Left forelimb (tissue), 1 donor: ENCODE measurements at places on chromosomes 5 and 9.

DNA sequence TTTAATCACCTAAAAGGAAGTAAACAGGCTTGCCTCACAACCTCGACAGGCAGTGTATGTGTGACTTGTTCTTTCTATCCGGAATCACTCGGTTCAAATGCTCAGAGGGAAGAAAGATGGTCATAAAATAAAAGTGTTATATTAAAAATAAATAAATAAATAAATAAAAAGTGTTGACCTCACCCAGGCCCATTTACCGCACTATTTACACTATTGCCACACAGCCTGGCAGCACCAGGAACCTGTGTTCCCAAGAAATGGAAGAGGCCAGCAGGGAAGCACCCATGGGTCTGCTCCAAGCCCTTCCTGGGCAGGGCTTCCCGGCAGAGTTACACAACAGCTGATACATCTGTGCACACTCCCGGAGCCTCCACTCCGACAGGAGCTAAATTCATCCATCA is 127.9 kb downstream of the EFNA5 start:
- no peak for DNase-seq

DNA sequence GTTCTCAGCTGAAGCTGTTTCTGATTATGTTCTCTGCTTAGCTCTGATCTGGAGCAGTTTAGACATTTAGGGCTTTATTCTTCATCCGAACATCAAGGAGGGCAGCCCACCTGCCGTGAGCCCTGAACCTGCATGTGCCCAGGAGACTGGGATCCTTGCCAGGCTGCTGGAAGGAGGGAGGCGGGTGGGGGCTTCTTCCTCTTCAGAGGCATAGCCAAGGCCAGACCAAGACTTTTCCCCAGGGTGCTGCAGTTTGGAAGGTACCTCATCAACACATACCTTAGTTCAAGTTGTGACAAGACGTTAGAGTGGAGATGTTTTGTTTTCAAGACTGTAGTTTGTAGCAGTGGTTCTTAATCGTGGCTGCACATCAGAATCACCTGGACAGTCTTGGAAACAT is 64.9 kb downstream of the RALGPS1 start:
- DNase-seq: no peak

GRCh38 chr5:38667499-38667776 is 111.0 kb upstream of the LIFR start:
- no peak for DNase-seq

DNA sequence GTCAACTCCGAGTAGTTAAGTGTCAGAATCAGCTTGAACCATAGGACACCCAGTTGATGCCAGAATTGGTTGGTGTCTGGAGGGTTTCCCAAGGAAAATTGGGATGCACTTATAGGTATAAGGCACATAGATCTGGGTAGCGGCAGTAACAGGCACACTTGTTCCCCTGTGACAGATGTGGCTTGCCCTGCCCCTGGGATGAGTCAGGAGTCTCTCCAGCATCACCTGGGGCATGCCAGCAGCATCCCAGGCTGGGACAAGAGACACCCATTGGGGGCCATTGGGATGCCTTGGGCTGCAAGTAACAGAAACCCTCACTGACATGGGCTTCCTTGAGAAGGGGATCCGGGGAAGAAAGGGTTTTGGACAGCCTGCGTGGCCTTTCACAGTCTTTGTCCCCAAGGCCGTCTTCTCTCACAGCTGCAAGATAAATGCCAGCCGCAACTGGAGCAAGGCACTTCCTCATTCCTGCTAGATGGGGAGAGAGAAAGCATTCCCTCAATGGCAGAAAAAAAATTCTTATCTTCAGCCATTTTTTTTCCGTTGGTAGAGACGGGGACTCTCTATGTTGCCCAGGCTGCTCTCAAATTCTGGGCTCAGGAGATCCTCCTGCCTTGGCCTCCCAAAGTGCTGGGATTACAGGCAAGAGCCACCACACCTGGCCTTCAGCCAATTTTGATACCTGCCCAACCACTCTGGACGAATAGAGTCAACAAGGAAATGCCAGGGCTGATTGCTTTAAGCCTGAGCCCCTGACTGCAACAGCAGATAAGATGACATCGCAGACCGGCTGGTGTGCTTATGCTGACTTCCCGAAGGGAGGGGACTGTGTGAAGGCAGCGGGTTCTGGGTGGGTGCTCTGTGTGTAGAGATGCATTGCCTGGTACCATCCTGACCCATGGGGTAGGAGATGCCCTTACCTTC is 13.3 kb upstream of the RNF130 start:
- no peak for DNase-seq

DNA sequence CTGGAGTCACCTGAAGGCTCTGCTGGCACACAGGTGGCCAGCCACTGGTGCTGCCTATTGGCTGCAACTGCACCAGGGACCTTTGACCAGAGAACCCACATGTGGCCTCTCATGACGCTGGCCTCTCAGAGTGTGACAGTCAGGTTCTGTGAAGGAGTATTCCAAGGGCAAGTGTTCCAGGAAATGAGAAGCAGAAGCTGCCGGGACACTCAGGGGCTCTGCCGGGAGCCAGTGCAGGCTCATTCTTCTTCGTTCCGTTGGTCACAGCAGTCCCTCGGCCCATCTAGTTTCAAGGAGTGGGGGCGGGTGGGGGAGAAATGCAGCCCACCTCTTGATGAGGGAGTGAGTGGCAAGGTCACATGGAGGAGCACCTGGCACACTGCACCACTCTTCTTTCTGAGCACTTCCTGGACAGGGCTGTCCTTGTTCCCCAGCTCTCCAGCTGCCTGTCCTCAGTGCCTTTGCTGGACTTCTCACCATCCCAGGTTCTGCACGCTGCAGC is 237.5 kb downstream of the GADD45G start:
- DNase-seq: no peak

DNA sequence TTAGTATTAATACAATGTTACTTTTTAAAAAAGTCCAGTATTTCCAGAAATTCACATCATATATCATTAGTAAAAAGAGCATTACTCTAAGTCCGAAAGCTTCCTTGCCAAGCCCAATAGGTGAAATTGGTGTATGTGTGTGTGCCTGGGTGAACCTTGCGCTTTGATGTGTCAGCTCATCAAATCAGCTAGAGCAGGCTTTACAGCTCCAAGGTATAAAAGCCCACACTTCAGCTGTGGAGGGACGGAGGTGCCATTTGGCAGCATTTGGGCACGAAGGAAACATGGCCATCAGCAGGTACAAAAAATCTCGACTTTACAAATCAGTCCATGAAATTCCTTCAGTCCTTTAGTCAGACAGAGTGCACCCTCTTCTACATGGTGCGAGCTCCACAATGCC is 76.5 kb upstream of the IL7R start:
- no peak for DNase-seq

GRCh38 chr9:37141015-37141414 is 20.6 kb downstream of the ZCCHC7 start:
- DNase-seq: no peak

GRCh38 chr5:69230181-69230580 is 4.5 kb upstream of the CDK7 start:
- DNase-seq: no peak

GRCh38 chr9:104934691-104935500 is 6.9 kb upstream of the ABCA1 start:
- DNase-seq: no peak

GRCh38 chr9:129400971-129401622 is 219.8 kb downstream of the C9orf50 start:
- DNase-seq: no peak

DNA sequence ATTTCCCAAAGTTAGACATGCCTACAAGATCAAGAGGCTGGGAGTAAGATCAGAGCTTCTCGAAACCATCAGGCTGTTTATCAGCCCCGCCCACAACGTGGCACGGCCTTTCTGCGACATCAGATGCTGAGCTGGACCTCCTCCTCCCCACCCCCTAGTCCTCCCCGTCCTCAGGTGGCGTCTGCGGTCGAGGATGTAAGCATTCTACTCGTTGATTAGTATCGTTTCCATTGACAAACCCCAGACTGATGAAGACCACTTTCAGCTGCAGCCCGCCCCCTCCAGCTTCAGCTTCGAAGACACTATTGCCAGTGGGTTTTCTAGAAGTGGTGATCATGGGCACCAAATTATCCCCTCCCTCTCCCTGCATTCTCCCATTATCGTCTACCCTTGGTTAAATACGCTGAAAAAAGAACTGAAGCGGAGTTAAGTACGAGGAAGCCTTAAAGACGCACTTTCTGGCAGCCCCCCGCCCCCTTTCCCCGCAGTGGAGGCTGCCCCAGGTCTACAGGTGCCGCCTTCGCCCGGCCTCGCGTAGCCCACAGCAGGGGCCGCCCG is 1.1 kb downstream of the PPIC start:
- DNase-seq: no peak

DNA sequence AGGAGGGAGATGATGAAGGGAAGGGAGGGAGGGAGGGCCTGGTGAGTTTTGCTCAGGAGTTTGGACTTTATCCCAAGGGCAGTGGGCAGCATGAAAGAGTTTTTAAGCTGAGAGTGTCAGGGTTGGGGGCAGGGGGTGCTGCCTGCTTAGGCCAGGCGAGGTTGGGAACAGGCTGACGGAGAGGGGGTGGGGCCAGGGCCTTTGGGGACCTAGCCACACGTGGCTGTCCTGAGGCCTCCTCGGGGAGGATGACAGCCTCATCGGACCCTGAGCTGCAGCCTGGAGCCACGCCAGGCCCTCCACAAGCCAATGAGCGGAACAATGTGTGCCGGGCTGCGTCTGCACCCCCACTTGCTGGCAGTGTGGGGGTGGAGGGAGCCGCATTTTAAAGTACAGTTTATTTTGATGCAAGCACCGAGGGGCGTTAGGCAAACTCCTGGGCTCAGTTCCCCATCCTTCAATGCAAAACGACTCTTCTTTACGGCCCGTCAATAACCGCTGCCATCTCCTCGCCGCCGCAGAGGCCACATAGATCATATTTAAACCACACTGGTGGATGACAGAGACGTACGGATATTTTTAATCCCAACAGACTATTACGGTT is 5.3 kb upstream of the RXRA start:
- DNase-seq: no peak

DNA sequence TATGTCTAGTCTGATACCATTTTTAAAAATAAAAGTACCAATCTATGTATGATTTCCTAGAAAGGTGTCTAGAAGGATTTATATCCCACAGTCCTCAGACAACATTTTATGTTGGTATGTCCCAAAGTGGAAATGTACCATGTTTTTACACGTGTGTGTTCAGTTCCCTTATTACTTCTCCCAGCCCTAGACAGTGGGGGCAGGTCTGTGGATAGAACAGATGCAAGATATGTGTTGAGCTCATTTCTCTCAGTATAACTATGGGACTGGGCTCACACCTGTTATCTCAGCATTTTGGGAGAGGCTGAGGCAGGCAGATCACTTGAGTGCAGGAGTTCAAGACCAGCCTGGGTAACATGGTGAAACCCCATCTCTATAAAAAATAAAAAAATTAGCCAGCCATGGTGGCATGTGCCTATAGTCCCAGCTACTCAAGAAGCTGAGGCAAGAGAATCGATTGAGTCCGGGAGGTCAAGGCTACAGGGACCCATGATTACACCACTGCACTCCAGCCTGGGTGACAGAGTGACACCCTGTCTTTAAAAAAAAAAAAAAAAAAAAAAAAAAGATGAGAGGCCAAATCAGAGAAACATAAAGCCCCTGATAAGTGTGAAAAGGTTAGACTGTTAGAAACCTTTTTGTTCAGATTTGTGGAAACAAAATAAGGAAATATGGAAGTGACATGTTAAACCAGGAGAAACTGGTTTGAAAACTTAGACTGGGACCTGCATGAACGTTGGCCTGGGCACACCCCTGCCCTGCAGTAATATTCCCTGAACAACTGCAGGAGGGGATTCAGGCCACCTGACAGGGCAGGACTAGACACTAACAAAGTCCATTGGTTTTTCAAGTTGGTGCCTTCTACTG is 7.4 kb upstream of the SLC2A8 start:
- DNase-seq: no peak

DNA sequence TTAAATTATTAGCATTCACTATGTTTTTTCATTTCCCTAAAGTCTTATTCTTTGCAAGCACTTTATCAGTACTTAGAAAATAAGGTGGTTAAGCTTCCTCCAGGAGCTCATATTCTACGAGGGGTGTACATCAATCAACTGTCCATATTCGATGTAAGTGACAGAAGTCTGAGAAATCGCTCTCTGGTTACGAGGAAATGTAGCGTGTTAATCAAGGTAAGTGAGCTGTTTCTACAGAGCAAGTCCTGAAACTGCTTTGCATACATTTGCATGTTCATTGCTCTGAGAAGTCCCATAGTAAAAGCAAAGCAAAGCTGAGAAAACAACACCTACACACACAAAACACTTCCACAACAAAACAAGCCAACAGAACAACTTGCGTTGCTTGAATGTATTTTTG is 893.9 kb upstream of the DMAC1 start:
- DNase-seq: no peak

GRCh38 chr5:54835647-54836046 is 149.7 kb downstream of the ESM1 start:
- no peak for DNase-seq

DNA sequence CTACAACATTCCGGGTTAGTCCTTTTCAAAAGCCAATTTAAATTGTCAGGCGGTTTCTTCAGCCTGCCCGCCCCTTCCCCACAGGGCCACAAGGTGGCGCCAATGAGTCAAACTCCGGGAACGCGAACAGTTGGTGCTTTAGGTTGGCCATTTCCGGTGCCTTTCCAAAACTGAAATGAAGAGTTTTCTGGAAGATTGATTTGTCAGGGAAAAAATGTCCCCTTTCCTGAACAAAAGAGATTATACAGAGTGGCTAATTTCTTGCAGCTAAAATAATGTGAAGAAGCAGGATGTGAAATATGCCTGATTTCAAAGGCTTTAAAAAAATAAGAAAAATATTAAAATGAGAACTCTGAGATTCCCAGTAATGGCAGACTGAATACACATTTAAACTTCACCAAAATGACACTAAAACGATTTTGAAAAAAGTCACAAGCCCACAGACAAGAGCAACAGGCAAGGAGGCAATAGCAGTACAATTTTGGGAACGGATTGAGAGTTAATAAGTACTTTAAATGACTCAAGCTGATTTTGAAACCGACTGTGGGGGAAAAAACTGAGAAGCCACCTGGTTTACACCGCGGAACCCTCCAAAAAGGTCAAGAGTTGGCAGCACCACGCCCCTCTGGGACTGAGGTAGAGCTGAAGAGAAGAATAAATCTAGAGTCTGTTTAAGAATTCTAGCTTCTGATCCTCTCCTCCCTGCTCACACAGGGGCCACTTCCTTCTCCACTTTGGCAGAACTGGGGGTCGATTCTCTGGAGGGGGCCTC is 45.7 kb downstream of the SLC46A2 start:
- peak; percentile 78 for DNase-seq

- no peak for DNase-seq
Measured at GRCh38 chr9:14014218-14014617, 299.7 kb downstream of the NFIB start.

- DNase-seq: no peak
Measured at GRCh38 chr9:99362321-99362720, 140.2 kb downstream of the SEC61B start.

- no peak for DNase-seq
Measured at GRCh38 chr9:111287127-111287526, 42.9 kb downstream of the OR2K2 start.

DNA sequence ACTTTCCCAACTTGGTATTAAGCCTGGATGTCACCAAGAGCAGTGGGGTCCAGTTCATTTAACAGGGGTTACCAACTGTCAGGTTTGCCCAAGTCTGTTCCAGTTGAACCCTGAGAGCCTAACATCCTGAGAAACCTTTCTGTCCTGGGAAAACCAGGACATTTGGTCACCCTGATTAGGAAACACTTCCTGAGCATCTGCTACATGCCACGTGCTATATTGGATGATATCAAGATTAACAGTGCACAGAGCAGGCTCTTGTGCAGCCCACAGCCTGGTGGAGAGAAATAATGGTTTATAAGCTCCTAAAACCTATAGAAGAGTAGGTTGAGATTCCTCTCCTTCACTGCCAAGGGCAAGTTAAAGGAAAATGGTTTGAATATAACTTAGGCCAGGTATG is 102.9 kb upstream of the RAD23B start:
- no peak for DNase-seq

GRCh38 chr5:100818340-100818739 is 84.7 kb downstream of the ST8SIA4 start:
- DNase-seq: no peak
